Peyer's patch (tissue), 4 donors: ENCODE measurements at places on chromosomes 4 and X.

DNA sequence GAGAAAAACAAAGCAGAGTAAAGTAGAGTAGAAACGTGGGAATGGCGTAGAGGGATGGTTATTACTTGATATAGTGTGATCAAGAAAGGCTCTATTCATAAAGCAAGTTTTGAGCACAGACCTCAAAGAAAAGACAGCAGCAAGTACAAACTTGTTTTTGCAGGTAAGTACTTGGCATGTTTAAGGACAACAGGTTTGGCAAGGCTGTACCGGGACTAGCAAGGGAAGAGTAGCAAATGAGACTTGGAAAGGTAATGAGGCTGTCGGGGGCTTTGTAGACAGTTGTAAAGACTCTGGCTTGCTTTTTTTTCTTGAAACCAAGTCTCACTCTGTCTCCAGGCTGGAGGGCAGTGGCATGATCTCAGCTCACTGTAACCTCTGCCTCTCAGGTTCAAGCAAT, 40.9 kb downstream of the NEK1 start:
- DNase-seq, result no peak

GRCh38 chrX:17759990-17760389, 22.7 kb downstream of the SCML1 start:
- DNase-seq, result no peak

DNA sequence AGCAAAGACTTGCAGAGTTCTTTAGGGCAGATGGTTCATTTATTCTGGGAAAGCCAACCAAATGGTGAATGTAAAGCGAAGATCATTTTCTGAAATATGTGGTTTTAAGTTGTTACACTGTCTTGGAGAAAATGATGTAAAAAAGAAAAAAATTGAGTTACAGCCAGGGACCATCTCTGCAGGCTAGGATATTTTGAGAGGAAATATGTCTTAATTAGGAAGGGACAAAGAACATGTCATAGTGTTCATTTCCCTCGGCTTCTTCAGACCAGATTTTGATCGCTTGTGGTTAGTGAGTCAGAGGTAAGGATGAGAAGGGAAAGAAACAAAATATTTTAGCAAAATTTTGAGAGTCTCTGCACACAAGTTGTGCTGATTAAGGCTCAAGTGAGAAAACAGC, 59.0 kb upstream of the C1QTNF7 start:
- DNase-seq, result no peak

- no peak for DNase-seq
These were observed 15.5 kb downstream of the AFAP1 start for GRCh38 chr4:7924163-7924562.

DNA sequence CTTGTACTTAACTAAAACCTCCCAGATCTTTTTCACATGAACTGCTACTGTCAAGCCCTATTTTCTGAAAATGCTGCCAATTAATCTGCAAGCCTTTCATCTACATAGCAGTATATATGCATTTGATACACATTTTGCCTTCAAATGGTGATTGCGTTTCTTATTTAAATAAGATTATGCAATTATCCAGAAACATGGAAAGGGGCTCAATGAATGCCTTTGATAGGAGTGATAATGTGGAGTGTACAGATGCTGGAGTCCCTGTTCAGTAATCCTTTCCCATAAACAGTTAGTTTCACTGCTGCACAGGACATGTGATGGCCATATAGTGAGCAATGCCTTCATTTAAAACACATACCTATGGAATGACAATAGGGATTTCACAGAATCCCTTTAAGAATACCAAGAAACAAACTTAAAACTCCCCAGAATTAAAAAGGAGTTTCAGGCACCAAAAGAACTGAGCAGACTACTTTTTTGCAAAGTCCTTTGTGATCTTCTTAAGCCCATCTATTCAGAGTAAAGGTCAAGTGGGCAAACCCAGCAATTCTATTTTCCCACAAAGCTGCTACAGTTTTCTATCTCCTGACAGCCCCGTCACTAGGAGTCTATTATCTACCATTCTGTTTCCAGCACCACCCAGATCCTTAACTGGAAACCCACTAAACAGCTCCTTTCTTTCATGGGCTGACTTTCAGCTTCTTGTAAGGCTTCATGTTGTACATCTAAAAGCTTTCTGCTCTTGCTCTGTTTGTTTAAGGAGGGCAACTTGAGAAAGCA, 120.3 kb downstream of the UNC5C start:
- no peak for DNase-seq

- no peak for DNase-seq
These were observed 266.3 kb downstream of the FBXW7 start for GRCh38 chr4:152269448-152270191.

- DNase-seq, result no peak
These were observed 184.8 kb downstream of the UNC5C start for GRCh38 chr4:95363966-95364365.

- no peak for DNase-seq
These were observed 1020.0 kb downstream of the DMD start for GRCh38 chrX:32191316-32191715.

- no peak for DNase-seq
These were observed 229.9 kb upstream of the TTC29 start for GRCh38 chr4:147175460-147176025.

DNA sequence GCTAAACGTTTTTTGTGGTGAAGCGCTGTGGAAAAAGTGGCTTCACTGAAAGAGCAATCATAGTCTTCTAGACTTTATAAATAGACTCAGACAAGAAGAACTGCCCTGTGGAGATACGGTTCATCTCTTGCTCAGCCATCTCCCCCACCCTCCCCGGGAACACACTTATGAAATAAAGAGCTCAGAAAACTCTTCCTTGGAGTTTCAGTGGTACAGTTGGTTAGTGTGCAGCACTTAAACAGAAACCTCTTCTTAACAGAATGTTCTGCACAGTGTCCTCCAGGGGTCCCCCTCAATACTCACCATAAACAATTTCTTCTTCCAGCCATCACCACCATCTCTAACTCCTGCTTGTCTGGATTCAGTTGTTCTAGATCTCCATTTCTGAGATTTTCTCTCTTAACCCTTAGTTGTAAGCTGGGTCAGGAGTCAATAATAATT, 313.0 kb downstream of the ARHGAP10 start:
- no peak for DNase-seq

DNA sequence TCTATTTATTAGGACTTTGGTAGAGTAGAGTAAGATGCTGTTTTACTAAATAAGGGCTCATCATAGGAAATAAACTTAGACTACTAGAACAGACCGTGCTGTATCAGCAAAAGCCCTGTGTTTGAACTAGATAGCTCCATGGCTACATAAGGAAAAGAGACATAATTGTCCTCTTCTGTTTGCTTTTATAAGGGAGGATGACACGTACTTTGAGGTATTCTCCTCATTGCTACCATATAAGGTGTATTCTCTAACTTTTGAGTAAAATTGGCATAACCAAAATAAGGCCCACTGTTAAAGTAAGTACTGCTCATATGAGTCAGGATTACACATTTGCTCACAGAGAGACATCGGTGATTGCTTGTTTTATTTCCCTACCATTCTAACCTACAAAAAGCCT, 64.3 kb downstream of the PDLIM5 start:
- DNase-seq, result no peak

DNA sequence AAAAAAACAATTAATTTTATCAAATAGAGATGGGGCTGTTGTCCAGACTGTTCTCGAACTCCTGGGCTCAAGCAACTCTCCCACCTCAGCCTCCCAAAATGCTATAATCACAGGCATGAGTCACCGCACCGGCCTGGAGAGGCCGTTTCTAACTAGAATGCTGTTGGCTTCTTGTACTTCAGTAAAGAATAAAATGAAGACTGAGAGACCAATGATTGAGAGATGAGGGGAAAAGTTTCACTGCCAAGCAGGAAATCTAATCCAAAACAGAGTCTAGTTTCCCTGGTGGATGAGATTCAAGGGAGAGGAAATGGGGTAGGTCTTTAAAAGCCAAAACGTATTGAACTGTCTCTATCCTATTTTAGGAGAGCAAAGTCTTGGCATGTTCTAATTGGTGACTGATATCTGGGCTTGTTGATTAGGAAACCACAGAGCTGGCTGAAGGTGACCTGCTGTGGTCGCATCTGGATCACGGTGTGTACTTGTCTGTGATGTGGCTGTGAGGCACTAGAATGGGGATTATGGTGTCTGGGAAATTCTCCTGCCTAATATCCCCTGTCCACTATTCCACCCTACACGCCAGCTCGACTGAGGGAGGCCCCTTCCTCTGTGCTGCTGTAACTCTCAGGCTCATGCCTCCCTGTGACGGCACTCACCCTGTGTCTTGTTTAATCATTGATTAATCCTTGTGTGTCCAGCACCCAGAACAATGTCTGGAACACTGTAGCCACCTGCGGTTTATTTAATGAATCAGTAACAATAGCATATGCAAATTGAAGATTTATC, 15.0 kb upstream of the TRIM2 start:
- no peak for DNase-seq

DNA sequence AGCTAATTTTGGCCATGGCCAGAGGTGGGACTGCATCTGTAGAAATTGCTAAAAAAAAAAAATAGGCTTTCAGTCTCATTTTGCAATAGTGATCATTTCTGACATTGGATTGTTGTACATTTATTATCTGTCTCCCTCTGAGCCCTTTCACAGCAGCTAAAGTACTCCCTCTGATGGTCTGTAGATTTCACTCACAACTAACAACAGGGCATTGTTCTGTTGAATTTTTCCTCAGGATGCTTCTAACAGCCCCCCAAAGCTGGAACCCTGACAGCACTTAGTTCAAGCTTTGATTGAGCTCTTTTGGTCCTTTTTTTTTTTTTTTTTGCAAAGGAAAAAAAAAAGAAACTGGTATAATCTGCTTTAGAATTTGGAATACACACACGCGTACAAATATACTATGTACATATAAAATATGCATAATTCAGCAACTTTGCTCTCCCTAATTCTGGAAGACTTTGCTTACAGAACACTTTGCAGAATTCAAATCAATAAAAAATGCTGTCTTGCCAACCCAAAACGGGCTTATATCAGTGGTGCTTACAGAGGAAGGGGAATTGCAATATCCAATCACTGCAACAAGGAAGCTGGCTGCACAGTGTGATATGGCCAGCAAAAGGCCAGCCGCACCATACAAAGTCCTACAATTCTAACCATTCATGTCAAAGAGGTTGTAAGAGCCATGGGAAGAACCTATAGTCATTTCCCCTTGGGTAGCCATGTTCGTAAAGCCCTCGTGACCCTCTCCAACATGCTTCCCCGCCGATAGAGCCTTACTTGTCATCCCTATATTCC, 406.4 kb downstream of the SMARCA1 start:
- DNase-seq, result no peak

- DNase-seq, result no peak
These were observed 88.1 kb downstream of the COL4A5 start for GRCh38 chrX:108527724-108528123.

DNA sequence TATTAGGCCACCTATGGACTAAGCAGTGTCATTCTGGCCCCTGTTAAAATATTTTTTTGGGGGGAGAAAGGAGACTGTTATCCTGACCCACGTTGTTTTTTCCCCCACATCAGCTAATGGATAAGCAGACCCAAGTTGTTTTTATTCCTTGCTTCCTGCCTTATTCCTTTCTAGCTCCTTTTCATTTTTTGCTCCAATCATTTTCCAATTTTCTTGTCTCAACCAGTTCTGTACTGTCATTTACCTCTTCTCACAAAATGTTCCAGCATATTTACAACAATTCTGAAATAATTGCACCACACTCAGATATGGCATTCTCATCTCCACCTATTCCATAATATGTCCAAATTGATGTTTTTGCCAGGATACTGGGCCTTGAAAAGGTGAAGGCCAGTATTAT, 150.3 kb downstream of the NEXMIF start:
- no peak for DNase-seq

DNA sequence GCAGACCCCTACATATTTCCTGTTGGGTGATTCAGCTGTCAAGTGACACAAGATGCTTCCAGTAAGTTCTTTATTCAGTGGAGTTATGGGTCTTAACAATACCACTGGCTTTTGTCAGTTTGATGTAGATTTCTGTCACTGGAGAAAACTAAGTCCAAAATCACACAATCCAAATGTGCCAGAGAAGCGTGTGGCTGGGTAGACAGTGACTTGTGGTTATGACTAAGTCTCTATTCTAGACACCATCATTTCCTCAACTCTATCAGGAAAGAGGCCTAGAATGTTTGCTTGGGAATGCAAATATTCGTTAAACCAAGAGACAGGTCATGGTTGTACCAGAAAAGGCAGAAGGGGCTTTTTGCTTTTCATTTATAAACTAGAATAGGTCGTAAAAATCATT, 54.4 kb upstream of the HS3ST1 start:
- DNase-seq, result no peak

DNA sequence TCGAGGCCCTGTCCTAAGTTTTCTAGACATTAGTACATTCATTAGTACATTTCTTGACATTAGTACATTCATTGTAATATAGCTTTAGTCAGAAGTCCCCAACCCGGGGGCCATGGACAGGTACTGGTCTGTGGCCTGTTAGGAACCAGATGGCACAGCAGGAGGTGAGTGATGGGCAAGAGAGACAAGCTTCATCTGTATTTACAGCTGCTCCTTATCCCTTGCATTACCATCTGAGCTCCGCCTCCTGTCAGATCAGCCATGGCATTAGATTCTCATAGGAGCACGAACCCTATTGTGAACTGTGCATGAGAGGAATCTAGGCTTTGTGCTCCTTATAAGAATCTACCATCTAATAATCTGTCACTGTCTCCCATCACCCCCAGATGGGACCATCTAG, 48.0 kb downstream of the GATB start:
- DNase-seq, result no peak

GRCh38 chr4:115865736-115866135, 752.3 kb upstream of the NDST4 start:
- DNase-seq, result no peak

- DNase-seq, result no peak
These were observed 12.1 kb downstream of the HEPH start for GRCh38 chrX:66176134-66176533.

DNA sequence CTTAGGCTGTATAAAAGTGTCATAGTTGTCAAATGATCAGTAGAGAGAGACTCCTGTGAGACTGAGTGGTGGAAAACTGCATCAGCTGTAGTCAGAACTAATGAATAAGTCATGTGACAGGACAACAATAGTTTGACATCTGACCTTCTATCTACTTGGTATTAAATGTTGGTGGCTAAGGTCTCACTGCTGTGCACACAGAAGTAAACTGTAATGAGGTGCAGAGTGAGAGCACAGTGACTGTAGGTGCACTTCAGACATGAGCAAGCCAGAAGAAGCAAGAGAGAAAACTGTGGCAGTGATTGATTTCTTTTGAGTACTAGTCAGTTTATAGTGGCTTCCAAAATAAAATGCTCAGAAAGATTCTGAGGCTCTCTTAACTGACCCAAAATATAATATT, 803.6 kb downstream of the RAPGEF2 start:
- DNase-seq, result no peak

- no peak for DNase-seq
These were observed 477 bp downstream of the PSAPL1 start for GRCh38 chr4:7434141-7434765.

GRCh38 chrX:29518100-29518499, 697.3 kb upstream of the MAGEB2 start:
- no peak for DNase-seq

- DNase-seq, result no peak
These were observed 344.4 kb downstream of the NR3C2 start for GRCh38 chr4:148097801-148098200.
